ENCODE measurements at places on chromosomes 7 and 10. TPM values are rescaled to one million over a fixed set of nuclear protein-coding genes. Genes with fewer than 3 reads are reported as not detected.

The FAM25C gene
- total RNA-seq: not detected

DNA sequence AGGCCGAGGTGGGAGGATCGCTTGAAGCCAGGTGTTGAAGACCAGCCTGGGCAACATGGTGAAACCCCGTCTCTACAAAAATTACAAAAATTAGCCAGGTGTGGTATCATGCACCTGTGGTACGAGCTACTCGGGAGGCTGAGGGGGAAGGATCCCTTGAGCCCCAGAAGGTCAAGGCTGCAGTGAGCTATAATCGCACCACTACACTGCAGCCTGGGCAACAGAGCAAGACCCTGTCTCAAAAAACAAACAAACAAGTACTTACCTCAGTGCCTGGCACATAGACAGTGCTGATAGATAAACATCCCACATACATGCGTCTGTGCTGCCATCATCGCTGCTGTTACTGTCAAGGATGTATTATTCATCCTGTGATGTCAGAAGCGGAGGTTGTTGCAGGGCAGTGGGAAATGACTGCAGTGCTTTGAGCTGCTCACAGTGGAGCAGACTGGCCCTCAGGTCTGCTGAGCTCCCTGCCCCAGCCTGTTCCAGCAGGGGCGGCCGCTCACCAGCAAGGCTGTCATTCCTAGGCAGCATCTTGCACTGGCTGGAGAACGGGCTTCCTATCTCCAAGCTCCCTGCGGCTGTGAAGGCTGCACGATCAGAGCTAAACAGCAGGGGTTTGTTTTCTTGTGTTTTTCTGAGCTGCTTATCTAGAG lies 18.6 kb downstream of the FOXK1 start:
- H3K27ac ChIP-seq: no peak overlapping the region
- H3K4me3 ChIP-seq: no peak overlapping the region
- H3K36me3 ChIP-seq: no peaks in the 10 kb centered on the region
- no peak for DNase-seq
- H3K27me3 ChIP-seq: peaks cover 5% of the 10 kb centered on the region
- peaks cover 35% of the 10 kb centered on the region for H3K4me1 ChIP-seq

DNA sequence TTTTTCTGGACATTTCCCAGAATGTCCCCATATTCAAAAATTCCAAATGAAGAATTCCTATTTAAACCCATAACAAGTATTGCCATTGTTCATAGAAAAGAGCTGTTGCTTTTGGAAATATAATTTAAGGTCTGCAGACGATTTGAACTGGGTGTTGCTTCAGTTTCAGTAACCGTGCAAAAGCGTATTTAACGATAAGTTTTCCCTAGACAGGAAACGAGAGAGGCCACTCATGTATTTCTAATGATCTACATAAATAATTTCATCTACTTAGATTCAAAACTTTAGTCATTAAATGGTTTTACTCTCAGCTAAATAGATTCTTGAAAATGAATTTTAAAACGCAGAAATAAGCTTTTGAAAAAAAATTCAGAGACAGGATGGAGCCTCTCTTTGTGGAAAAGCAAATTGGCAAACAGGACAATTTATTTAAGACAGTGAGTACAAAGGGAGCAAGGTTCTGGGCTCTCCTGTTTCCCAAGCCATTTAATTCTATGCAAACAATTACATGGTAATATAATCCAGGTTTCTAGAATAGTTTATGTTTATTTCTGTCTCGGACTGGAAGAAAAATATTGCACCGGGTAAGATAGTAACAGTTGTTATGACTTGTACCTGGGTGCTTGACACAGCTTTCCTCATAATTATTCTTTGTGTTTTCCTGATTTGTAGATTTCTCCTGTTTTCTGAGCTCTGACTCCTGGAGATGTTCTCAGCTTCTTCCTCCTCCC lies 263.0 kb downstream of the BAMBI start:
- no peaks in the 10 kb centered on the region for H3K27me3 ChIP-seq
- H3K4me3 ChIP-seq: no peak overlapping the region
- no peak for DNase-seq
- H3K4me1 ChIP-seq: peaks cover 4% of the 10 kb centered on the region

DNA sequence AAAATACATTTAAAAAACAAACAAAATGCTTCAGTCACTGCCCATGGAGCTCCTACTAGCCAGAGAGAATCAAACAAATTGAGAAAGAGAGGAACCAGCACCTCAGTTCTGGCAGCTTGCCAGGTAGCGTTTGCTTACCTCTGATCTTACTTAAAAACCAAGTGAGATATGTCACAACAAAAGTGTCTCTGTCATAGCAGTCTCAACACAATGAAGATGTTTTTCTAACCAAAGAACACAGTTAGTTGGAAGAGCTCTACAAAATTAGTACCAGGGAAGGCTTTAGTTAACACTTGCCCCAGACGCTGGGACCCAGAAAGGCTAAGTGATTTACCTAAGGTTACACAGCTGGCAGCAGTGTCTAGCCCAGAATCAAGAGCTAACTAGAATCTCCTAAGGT lies 3.4 kb downstream of the DOCK4 start:
- no peak for DNase-seq
- peak overlapping the region; percentile 67 for H3K27ac ChIP-seq
- peaks cover 67% of the 10 kb centered on the region for H3K4me1 ChIP-seq
- H3K4me3 ChIP-seq: peak overlapping the region; percentile 66

DNA sequence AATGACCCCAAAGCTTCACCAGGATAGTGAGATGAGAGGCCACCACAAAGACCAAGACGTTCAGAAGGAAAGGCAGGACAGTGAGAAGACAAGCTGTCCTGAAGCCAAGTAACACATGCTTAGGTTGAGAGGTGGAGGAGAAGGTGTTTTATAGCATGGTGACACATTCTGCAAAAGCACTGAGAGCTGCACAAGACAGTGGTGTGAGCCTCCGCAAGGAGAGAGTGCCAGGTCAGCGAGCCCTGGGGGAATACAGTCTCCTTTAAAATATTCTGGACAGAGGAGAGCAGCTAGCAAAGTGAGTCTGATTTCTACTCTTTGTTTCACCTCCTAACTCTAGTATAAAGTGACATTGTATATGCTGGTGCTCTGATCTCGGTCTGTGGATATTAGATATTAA lies 68.0 kb upstream of the VKORC1L1 start:
- peaks cover 19% of the 10 kb centered on the region for H3K4me1 ChIP-seq
- no peak overlapping the region for H3K27ac ChIP-seq
- no peak for DNase-seq
- H3K27me3 ChIP-seq: peaks cover 2% of the 10 kb centered on the region
- no peak overlapping the region for H3K4me3 ChIP-seq

All from endothelial cell (in vitro differentiated cells).